Stimulated activated CD8-positive, alpha-beta memory T cell treated with anti-CD3 and anti-CD28 coated beads, Interleukin-15, amount 100 ng/mL, for 4 hours (primary cell): ENCODE measurements at places on chromosomes 3 and 15.

GRCh38 chr15:66934868-66935520 lies 130.4 kb upstream of the SMAD3 start:
- no peak for DNase-seq

GRCh38 chr3:101643861-101644613 lies 32.9 kb downstream of the ZBTB11 start:
- no peak for DNase-seq

- DNase-seq = no peak
These were observed 335.1 kb downstream of the SV2B start for GRCh38 chr15:91435113-91435512.

- DNase-seq = no peak
These were observed 69.3 kb upstream of the ITGA11 start for GRCh38 chr15:68501259-68501591.
